Activated T-helper 1 cell treated with anti-CD3 and anti-CD28 coated beads, Interleukin-2, amount 50 U/mL, for 16 hours (primary cell): ENCODE measurements at places on chromosomes 16 and 17.

GRCh38 chr16:24539850-24540601 lies 660 bp downstream of the RBBP6 start:
- no peak for DNase-seq

DNA sequence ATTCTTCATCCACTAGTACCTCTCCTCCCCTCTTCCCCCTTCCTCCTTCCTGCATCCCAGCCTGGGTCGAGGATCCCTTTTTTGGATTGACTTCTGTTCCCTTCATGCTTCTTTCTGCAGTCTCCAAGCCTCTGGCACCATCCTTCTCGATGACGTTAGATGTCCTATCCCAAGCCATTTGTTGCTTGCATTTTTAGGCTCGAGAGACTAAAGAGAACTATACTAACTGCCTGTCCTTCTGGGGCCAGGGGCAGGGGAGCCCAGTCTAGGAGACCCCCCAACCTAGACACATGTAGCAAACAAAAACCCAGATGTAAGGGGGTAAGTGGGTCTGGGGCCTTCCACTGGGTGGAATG lies 23.9 kb downstream of the UNK start:
- DNase-seq = no peak

- no peak for DNase-seq
Observed at GRCh38 chr16:30060836-30061554, 4.6 kb upstream of the ALDOA start.

- no peak for DNase-seq
Observed at GRCh38 chr17:32206861-32207260, 58.8 kb upstream of the RHBDL3 start.

GRCh38 chr16:4882633-4883285 lies 35.5 kb downstream of the UBN1 start:
- no peak for DNase-seq

DNA sequence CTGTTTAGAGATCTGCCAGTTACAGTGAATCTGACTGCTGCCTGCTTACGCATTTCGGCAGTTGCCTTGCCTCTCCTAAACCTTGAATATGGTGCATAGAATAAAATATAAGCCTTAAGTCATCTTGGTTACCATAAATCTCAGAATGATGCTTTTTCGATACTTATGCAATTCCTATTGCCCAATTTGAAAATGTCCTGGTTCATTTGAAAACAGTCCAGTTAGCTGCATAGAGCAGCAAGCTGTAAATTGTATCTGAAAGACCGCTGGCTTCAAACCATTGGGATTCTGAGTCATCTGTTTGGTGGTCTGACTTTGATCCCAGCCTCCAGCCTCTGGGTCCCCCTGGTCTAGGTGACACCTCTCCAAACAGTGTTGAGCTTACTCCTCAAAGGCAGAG lies 2.7 kb upstream of the PRKCA start:
- no peak for DNase-seq

DNA sequence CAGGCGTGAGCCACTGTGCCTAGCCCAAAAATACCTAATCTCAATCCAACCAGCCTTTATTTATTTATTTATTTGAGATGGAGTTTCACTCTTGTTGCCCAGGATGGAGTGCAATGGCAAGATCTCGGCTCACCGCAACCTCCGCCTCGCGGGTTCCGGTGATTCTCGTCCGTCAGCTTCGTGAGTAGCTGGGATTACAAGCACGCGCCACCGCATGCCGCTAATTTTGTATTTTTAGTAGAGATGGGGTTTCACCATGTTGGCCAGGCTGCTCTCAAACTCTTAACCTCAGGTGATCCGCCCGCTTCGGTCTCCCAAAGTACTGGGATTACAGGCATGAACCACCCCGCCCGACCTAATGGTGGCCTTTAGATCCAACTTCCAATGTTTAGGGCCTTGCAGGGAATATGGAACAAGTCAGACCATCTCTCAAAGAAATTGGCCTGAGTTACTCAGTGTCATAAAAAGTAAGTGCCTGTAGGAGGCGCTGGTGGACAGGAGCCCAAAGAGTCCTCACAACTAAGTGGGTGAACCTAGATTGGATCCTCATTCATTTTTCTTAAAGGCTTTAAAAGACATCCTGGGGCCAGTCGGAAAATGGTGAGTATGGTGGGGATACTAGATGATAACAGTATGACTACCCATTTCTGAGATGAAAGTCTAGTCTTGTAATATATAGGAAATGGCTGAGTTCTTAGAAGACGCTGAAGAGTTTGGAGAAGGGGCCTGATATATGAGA lies 4.6 kb downstream of the ZSCAN10 start:
- DNase-seq = no peak

DNA sequence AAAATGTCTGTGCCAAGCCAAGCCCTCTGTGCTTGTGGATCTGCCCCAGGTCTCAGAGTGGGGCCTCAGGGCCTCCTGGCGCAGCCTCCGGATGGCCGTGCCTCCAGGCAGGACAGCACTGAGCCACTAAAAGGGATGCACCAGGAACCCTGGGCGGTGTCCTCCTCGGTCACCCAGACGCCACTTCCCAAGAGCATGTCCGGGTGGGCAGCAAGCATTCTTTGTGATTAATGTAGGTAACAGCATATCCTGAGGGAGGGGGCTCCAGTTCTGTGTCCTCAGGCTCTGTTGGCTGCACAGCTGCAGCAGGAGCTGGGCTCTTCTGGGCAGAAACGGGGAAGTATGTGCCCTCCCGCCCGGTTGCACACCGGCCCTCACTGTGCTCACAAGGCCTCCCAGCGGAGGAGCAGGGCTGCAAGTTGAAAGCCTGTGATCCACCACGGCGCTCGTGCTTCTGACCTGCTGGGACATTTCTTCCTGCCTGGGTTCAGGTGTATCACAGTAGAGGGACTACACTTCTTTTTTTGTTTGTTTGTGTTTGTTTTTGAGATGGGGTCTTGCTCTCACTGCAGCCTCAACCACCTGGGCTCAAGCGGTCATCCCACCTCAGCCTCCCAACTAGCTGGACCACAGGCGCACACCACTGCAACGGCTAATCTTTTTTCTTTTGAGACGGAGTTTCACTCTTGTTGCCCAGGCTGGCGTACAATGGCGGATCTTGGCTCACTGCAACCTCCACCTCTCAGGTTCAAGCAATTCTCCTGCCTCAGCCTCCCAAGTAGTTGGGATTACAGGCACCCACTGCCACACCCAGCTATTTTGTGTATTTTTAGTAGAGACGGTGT lies 37.9 kb upstream of the CHMP6 start:
- DNase-seq = no peak

GRCh38 chr16:28504707-28505404 lies 1.8 kb downstream of the IL27 start:
- DNase-seq = no peak

DNA sequence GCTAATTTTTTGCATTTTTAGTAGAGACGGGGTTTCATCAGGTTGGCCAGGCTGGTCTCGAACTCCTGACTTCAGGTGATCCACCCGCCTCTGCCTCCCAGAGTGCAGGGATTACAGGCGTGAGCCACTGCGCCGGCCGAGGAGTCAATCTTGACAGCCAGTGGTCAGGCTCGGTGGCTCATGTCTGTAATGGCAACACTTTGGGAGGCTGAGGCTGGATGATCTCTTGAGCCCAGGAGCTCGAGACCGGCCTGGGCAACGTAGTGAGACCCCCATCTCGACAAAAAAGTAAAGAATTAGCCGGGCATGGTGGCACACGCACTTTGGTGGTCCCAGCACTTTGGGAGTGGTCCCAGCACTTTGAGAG lies 608 bp upstream of the PGS1 start:
- DNase-seq = no peak

- no peak for DNase-seq
Observed at GRCh38 chr16:24734382-24734781, 4.9 kb downstream of the TNRC6A start.
